Calu3 (cell line): ENCODE measurements at places on chromosomes 3 and 15. TPM values are rescaled to one million over a fixed set of nuclear protein-coding genes. Genes with fewer than 3 reads are reported as not detected.

DNA sequence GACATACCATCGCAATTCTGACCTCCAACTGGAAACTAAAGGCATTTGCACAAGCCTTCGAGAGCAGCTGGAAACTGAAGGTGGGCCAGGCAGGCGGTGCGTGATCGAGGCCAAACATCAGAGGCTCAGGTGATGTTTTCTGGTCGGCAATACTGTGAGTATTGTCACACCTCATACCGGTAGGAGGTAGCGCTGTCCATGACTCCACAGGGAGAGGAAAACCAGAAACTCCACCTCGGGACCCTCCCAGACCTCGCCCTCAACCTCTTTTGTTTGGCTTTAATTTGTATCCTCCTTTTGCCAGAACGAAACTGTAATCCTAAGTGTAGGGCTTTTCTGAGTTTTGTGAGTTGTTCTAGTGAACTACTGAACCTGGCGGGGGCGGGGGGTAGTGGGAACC, 43.6 kb downstream of the LDHAL6B start:
- DNase-seq, result peak; percentile 45

DNA sequence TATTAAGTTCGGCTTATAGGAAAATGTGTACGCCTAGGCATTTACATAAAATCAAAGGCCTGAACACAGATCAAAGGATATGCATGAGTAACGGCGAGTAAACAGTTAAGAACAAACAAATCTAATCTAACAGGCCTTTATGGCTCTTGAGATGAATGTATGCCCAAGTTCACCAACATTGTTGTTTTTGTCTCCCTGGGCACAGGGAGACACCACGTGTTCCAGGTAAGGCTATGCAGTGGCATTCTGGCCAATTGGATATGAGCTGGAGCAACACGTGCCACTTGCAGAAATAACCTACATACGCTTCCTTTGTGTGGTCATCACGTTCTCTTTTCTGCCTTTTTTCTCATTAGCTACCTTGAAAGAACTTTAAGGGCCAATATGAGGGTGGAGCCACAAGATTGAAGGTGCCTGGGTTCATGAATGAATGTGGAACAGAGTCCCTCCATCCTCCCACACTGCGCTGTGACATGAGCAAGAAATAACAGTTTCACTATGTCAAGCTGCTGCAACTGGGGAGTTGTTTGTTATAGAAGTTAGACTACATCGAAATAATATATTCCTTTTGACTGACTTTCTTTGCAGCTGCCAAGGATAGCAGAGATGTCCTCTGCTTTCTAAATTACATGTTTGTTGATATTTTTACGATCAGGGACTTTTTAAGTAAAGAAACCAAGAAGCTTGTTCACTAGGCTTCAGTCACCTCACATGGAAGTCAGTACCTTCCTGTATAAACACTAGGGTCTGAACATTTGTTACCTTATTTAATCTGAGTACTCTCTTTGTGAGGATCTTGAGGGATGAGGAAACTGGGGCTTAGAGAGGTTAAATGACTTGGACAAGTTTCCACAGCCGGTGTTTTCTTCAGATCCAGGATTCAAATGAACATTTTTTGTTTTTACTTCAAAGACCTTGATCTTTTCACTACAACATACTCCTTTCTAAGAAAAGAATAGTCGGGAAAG, 427.5 kb upstream of the TBL1XR1 start:
- DNase-seq, result no peak

- no peak for DNase-seq
Observed at GRCh38 chr3:57199895-57200297, at the start of gene HESX1. Gene HESX1 (minus strand): TSS chr3:57199978. CDS start chr3:57199918, 60 bp downstream.

- peak; percentile 27 for DNase-seq
Observed at GRCh38 chr3:111903067-111903511, 44.0 kb downstream of the PHLDB2 start.

GRCh38 chr15:66622591-66623022, 56.8 kb upstream of the LCTL start:
- no peak for DNase-seq

Gene CD276
- 83.7 and 84.6 TPM in 2 replicates for total RNA-seq

Gene CDHR4
- total RNA-seq, result not detected in 2 replicates

DNA sequence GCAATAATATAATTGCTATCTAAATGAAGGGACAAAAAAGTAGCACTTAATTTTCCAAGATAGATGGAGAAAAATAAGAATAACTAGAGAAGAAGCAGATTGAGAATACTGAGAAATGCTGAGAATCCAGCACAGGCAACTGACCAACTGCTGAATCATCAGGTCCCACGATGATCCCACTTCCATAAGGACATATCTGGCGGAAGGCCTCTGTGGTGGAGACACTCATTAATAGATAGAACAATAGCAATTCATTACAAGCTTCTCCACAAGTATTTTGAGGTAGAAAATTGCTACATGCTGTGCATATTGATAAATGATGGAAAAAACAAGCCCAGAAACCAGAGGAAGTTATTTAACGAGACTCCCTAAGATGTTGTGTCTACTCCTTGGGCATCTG, 105.9 kb downstream of the DUT start:
- no peak for DNase-seq
